Skeletal muscle tissue (tissue), 5 donors: ENCODE measurements at places on chromosomes 16 and 17. TPM values are rescaled to one million over a fixed set of nuclear protein-coding genes. Genes with fewer than 3 reads are reported as not detected.

Gene KRTAP9-2
- not detected for total RNA-seq

Gene GCGR
- not detected for total RNA-seq

Gene CD300LG
- 1.6 TPM for total RNA-seq

Gene LDHD
- 6.3 TPM for total RNA-seq

Gene CSH1
- total RNA-seq = not detected
